ENCODE measurements at places on chromosomes 1 and 21.

DNA sequence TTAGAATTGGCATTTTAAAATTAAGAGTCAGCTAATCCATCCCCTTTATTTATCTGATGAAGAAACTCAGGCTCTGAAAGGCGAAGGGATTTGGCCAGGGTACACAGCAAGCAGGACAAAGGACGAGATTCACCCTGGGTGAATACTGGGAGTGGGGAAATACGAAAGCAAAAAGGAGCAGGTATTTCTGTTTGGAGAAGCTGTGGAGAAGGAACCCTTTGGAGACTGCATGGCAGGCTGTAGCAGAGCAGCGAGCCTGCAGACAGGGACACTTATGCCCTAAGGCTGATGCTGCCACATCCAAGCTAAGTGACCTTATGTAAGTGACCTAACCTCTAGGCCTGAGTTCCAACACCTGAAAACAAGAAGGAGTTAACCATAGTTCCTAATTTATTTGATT is 207.2 kb upstream of the C1orf87 start:
- DNase-seq: no peak

- DNase-seq: no peak
These were observed 3.2 kb downstream of the PTP4A2 start for GRCh38 chr1:31934706-31935629.

DNA sequence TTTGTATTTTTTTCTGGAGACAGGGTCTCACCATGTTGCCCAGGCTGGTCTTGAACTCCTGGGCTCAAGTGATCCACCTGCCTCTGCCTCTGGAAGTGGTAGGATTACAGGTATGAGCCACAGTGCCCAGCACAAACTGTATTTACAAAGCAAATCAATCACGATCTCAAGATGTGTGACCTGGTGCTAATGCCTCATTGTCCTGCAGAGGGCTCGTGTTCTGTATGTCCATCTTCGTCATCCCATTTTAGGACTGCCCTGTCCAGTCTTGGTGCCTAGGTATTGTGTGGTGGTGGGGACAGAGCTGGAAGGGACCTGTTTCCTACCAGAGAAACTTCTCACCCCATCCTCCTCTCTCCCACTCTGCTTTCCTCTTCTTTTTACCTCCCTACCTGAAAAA is 20.2 kb downstream of the PROK1 start:
- DNase-seq: no peak

DNA sequence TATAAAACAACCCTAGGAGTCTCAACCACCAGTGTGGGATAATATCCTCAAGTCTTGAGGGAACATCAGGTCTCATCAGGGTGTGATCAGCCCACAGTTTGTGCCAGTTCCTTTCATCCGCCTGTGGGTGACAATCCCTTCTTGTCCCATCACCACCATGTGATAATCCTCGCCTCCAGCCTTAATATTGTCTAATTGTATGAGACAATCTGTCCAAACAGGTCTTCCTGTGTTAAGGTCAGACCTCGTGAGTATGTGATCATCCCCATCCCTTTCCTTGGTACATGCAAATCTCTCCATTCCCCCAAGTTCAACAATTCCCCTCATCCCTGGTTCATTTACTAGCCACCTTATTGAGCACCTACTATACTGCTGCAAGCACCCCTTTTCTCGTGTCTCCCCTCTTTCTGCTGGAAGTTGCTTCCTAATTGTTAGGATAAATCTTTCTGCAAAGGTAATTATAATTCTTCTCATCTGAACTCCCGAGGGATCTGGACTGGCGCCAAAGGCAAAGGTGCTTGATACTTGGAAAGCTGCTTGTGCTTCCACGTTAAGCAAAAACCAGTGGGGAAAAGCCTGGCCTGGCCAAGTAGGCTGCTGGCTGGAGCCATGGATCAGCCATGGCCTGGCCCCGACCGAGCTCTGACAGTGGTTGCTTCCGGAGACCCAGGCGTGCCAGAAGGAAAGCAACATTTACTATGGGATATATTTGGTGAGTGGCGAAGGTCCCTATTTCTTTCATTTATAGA is 92.5 kb downstream of the RNF220 start:
- no peak for DNase-seq

DNA sequence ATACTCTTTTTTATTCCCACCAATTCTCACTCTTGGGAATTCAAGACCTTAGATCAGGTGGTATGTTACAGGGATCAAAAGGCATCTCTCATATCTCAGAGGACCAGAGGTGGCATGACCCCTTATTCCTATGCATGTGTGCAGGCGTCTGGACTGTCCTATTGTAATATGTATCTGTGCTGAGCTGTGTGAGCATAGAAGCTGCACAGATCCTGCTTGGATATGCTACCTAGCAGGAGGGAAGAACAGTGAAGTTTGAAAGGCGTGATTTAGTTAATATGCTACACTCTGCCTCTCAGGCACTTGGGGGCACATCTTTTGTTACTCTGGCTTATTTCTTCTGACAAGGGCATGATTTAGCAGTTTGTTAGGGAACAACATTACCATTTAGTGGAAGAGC is 86.7 kb upstream of the ZRANB2 start:
- no peak for DNase-seq

GRCh38 chr1:153547560-153548551 is 1.2 kb downstream of the S100A3 start:
- no peak for DNase-seq

DNA sequence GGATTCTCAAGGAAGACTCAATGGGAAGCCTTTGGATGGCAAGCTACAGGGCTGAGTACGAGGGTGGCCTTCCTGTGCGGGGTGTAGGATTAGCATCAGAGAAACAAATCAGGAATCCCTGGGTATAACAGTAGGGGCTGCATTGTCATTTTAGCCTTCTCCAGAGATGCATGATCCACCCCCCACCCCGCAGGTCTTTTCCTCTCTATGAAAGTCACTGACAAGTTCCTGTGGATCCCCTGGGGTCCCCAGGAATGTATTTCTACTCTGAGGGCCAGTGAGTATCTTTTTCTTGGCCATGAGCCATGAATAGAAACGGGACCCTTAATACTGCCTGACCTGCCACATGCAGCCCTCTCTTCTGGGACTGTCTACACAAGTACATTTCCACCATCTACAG is 473.0 kb upstream of the VAMP3 start:
- no peak for DNase-seq

DNA sequence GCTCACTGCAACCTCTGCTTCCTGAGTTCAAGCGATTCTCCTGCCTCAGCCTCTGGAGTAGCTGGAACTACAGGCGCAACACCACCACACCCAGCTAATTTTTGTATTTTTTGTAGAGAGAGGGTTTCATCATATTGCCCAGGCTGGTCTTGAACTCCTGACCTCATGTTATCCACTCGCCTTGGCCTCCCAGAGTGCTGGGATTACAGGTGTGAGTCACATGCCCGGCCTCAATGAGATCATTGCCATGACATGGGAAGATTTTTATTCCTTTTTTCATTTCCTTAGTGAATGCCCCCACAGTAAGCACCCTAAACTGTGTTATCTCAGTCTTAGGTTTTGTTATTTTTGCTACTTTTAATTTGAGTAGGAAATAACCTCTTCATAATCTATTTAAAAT is 977.9 kb downstream of the BRINP3 start:
- DNase-seq: no peak

- peak; percentile 25 for DNase-seq
These were observed 49.8 kb upstream of the RIPK4 start for GRCh38 chr21:41816583-41817165.

- no peak for DNase-seq
These were observed 191.8 kb downstream of the SLC35F3 start for GRCh38 chr1:234096161-234096770.

DNA sequence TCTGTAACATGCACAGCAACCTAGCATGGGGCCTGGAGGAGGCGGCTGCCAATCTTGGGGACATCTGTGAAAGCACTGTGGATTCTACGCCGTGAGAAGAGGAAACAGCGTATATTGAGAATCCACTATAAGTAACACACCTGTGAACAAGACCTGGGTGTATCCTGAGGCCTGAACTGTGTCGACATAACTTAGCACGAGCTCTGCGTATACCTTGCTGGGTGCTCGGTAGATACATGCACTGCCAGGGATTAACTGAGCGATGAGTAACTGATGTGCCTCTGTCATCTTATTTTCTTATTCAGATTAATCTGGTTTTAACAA is 58.6 kb downstream of the DDX20 start:
- DNase-seq: no peak

DNA sequence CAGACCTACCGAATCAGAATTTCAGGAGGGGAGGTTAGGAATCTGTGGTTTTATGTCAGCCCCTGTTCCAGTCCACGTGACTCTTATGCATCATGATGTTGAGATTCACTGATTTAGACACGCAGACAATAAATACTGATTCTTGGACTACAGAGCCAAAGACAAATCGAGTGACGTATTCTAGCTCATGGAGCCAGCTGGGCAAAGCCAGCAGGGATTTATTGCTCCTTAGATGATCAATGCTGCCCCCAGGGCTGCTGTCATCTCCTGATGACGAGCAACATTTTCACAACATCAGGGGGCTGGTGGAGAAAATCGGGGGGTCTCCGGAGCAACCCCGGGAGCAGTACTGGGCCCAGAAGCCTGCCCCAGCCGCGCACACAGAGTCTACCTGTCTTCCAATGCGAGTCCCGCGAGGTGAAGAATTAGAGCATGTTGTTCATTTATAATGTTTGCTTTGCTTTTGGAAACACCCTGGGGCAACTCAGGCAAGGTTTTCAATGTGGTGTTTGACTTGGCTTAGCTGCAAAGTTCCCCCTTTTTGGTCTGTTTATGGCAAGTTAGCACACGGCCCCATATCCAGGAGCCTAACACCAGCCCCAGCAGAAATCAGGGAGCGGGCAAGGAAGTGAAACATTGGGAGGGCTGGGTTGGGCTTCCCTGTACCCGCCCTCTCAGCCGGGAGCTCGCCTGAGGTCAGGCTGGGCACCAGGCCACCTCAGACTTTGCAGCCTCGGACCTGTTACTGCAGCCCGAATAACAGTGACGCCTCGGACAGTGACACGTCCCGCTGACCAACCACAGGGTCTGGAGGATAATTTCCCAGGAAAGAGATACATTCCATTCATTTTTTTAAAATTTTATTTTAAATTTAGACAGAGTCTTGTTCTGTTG is 19.9 kb upstream of the CLDN14 start:
- DNase-seq: no peak

DNA sequence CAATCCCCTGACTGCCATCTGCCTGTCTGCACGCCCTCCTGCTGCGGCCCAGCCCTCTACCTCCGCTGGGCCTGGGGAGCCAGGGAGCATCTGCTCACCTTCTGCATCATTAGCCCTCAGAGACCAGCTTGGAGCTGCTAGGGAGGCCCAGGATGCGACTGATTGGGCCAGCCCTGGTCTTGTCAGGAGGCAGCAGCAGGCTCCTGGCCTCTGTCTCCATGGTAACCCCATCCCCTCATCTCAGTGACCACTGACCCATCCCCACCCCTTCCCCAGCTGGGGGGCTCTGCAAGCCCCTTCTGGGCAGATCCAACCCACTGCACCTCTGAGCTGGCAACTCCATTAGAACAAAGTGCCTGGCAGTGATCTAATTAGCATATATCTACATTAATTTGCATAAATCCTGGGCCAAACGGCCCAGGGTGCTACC is 37.7 kb downstream of the NKAIN1 start:
- DNase-seq: no peak

GRCh38 chr1:21927533-21928237 is 9.4 kb downstream of the HSPG2 start:
- no peak for DNase-seq

DNA sequence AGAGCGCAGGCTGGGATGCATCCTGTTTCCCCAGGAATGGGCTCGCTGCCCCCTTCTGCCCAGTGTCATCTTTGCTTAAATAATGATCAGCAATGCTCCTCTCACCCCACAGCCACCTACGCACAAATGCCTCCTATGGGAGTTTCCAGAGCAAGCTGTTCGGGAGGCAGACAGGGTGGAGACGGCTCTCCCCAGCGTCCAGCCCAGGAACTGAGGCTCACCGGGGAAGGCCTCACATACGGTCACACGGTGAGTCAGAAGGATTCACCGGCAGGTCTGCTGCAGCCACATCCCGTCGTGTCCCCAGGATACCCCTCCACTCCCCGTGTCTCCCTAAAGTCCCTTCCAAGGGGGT is 40.3 kb upstream of the RUNX3 start:
- DNase-seq: no peak

GRCh38 chr1:200075522-200075921 is 48.0 kb downstream of the NR5A2 start:
- DNase-seq: no peak

Data from stimulated activated CD4-positive, alpha-beta T cell treated with anti-CD3 and anti-CD28 coated beads, Interleukin-12 subunit alpha, Interleukin-12 subunit beta, amount 100 ng/mL, for 24 hours (primary cell).